ENCODE measurements at places on chromosomes 1 and 21. TPM values are rescaled to one million over a fixed set of nuclear protein-coding genes. Genes with fewer than 3 reads are reported as not detected.

DNA sequence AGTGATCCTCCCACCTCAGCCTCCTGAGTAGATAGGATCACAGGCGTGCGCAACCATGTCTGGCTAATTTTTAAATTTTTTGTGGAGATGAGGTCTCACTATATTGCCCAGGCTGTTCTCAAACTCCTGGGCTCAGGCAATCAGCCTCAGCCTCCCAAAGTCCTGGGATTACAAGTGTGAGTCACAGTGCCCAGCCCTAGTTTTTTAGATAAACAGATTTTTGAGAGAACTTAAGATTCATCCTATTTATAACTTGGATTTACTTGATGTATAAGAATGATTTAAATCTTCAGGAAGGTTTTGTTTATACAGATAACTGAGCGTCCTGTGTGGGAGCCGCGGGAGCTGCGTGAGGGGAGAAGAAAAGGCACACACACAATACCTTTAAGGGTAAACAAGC is 26.2 kb downstream of the HEYL start:
- DNase-seq: no peak

DNA sequence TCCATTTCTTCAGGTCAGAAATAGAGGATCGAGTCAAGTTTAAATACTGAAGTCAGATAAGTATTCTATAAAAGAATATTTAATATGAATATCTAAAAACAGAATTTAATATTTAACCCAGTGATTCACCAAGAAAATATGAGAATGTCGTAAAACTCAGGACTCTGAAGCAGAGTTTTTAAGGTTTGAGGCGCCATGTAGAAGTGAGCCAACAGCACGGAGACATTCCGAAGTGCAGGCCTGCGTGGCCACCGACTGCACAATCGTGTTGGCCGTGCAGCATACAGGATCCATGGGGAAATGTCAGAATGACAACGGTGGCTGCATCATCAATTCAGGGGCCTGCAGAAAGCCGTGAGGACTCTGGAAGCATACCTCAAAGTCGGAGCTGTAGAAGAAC is 23.4 kb downstream of the MRAP start:
- DNase-seq: no peak

PKP1 gene
- 0.07 TPM for total RNA-seq

CHIA gene
- not detected for total RNA-seq

C8A gene
- total RNA-seq: 0.10 TPM

GRCh38 chr1:201016943-201017827 is 6.3 kb downstream of the KIF21B start:
- no peak for DNase-seq

MAGI3 gene
- total RNA-seq: 11.8 TPM

GNPAT gene
- 42.8 TPM for total RNA-seq

DNA sequence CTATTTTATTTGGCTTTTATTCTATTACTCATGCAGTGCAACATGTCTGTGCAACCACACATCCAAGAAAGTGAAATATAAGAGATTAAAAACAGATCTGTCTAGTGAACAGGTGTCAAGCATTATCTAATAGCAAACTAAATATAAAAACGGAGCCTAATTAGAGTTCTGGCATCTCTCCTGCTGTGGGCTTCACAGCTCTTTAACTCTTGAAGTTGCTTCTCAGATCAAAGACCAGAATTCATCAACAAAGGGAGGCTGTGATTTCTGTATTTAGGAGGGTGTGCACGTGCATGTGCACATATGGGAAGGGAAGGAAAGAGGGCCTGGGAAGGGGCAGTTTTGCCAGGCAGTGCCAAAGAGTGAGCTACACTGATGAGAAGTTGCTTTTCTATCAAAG is 81.0 kb downstream of the MIS18A start:
- no peak for DNase-seq

MRPS6 gene
- total RNA-seq: 55.1 TPM

LCE1C gene
- total RNA-seq: not detected

KIAA1614 gene
- 0.25 TPM for total RNA-seq

DNA sequence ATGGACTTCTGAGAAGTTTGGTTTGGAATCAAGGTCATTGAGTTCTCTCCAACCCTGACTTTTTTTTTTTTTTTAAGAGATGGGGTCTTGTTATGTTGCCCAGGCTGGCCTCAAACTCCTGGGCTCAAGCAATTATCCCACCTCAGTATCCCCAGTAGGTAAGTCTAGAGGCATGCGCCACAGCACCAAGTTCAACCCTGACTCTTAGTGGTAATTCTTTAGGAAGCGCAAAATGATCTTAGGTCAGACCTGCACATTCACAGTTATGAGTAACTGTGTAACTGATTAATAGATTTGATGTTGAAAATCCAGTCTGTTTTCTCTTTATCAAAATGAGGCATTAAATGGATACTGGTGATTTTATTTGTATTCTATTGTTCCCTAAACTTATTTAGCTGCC is 95.9 kb downstream of the GREM2 start:
- DNase-seq: no peak

- no peak for DNase-seq
These were observed 1302.1 kb upstream of the ADGRL2 start for GRCh38 chr1:80498673-80499072.

- DNase-seq: no peak
These were observed 31.6 kb upstream of the PAX7 start for GRCh38 chr1:18599086-18599485.

DNA sequence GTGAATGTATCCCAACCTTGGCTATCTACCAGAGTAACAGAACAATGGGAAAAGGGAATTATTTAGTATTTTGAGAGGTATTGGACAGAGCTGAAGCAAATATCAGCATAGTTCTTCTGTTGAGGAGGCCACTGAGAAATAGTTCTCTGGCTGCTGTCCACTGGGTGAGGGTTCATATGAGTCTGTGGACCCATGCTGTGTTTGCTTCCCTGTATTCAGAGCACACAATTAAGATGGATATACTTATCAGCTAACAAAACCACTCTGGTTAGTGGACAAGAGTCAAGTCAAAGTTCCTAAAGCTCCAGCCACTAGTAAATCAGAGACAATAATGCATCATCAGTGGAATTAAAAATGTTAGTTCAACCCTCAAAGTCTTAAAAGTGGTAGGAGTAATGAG is 66.1 kb downstream of the RGS18 start:
- DNase-seq: no peak

NFASC gene
- 0.57 TPM for total RNA-seq

DNA sequence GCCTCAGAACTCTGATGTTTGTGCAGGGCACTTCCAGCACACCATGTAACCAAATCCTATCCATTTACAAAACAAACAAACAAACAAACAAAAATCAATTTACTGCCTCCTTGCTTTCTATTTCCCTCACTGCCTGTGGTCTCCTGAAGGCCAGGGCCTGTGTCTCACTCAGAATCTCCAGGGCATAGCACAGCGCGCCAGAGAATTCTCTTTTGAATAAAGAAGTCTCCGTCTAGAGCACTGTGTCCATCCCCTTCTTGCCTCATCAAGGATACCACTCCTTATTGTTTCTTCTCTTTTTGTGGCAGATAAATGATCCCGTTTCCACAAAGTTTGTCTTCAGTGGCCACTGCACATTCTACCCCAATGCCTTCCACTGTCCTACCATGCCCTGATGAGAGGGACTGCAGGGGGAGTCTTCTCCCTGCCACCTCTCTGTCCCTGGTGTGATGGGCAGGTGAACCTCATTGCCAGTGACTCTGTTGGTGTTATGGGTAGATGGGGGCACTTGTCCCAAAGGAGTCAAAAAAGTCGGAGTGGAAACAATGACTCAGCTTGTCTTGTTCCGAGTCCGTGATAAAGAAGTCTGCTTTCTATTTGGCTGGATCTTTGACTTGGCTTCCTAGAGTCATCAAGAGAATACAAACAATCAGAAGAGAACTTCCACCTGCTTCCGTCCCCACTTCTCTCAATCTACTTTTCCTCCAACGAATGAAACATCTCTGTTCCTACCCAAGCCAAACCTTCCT is 30.0 kb downstream of the XCL2 start:
- no peak for DNase-seq

DNA sequence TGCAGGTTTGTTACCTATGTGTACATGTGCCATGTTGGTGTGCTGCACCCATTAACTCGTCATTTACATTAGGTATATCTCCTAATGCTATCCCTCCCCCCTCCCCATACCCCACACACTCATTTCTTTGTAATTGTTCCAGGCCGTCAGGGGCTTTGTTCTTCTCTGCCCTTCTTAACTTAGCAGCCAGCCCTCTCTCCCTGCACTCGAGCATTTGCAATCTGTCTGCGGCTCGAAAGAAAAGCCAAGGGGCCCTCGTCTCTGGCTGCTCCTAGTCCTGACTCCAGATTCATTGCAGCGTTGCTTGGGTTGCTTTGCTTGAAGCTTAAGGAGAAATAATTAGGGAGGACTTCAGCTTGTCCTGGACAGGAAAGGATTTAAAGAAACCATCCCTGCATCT is 85.7 kb downstream of the ATP1A1 start:
- no peak for DNase-seq

- no peak for DNase-seq
These were observed 23.0 kb upstream of the CRP start for GRCh38 chr1:159737238-159737916.

- DNase-seq: no peak
These were observed 70.9 kb downstream of the PCP4 start for GRCh38 chr21:39938086-39938625.

AMY2B gene
- 2.6 TPM for total RNA-seq

DNA sequence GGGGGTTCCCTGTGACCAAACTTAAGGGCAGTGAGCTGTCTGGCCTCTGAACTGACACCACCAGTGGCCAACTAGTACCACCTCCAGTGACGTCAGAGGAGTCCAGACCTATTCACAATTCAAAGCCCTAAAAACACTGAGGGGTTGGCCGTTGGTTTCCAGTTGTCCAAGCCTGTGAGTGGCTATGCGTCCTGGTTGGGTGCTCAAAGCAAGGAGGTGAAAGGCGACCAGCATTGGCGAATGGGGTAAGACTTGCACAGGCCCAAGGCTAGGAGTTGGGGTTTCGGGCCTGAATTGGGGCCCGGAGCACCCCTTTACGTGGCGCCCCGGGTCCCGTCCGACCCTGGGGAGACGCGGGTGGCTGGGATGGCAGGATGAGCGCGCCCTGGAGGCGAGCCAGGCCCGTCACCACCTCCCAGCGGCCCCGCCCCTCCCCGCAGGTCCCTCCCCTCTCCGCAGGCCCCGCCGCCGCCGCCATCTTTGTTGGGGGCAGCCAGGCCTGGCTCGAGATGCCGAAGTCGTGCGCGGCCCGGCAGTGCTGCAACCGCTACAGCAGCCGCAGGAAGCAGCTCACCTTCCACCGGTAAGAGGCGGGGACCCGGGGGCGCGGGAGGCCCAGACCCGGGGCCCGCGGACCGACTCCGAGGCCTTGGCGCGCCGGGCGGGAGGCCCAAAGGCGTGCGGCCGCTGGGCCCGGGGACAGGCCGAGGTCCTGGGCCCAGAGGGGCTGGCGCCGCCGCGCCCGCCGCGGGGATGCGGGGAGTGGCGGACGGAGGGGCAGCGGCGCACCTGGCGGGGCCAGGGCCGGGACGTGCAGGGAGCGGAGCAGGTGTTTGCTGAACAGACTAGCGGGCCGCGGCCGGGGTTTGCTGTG is at the start of gene THAP3:
Gene THAP3 (plus strand): TSS at position 159 of the 874 bp plus-strand sequence. CDS start 351 bp downstream, at position 510.
- DNase-seq: peak; percentile 96

DNA sequence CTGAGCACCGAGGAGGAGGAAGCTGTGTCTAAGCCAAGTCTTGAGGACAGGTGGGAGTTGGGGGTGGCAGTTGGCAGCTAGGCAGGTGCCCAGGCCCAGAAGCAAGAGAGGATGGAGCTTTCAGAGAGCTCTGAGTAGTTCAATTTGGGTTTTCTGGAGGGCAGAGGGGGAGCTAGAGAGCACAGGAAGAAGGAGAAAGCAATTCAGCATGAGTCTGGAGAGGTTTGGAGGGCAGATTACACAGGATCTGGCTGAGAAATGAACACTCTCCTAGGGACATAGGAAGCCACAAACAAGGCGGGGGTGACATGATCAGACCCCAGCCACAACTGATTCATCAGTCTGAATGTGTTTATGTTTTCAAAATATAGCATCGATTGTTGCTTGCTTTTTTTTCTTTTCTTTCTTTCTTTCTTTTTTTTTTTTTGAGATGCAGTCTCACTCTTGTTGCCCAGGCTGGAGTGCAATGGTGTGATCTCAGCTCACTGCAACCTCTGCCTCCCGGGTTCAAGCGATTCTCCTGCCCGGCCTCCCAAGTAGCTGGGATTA is 23.8 kb downstream of the PTPRF start:
- DNase-seq: peak; percentile 21

- DNase-seq: no peak
These were observed 8.7 kb upstream of the ZNF691 start for GRCh38 chr1:42837709-42838108.

TRIM58 gene
- total RNA-seq: not detected

- DNase-seq: no peak
These were observed 2.7 kb downstream of the PLEKHG5 start for GRCh38 chr1:6488602-6489382.

DNA sequence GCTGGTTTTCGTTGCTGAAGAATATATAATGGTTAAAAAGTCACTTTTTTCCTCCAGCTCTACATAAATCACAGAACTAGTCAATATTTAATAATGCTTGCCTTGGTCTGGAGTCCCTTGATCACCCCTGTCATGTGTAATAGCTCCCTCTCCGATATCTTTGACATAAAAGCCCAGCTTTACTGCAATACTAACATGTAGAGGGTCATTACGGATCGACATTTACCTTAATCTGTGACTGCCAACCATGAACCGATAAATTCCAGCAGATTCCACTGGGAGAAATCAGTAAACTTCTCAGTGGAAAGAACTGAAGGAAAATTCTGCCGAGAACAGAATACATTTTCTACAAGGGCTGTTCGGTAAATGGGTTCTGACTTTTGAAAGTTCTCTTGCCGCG is 396.5 kb downstream of the KCTD3 start:
- no peak for DNase-seq

DNA sequence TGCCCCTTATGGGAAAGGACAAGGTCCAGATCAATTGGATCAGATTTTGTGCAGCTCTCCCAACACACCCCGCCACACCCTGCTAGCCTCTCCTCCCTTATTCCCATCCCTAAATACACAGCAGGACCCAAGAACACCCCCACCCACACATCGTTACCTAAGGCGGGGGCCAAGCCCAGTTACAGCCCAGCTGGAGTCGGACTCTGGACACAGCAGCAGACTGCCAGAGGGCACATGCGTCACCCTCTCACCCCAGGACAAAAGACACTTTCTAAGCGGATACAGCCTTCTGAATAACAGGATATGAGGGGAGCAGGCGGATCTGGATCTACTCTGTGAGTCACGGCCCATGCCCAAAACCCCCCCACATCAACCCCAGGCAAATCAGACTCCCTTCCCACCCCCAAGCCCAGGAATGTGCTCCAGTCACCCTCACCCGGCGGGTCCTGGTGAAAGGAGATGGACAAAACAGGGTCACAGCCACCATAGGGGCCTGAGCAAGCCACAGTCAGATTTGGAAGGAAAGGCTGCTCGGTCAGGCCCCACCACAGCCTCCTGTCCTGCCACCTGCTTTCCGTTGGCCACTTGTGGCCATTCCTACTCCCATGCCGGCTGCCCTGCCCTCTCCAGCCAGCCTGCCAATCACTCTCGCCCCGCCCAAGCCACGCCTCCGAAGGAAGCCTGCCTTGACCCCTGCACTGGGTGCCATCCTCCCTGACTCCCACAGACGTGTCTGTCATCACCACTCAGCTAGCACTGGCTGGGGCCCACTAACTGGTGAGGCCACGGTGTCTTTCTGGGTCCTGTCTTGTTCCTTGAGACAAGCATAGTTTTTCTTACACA is 4.0 kb downstream of the S100A16 start:
- DNase-seq: peak; percentile 90

All from HCT116 (cell line).